Endothelial cell (in vitro differentiated cells): ENCODE measurements at places on chromosomes 11 and 22.

DNA sequence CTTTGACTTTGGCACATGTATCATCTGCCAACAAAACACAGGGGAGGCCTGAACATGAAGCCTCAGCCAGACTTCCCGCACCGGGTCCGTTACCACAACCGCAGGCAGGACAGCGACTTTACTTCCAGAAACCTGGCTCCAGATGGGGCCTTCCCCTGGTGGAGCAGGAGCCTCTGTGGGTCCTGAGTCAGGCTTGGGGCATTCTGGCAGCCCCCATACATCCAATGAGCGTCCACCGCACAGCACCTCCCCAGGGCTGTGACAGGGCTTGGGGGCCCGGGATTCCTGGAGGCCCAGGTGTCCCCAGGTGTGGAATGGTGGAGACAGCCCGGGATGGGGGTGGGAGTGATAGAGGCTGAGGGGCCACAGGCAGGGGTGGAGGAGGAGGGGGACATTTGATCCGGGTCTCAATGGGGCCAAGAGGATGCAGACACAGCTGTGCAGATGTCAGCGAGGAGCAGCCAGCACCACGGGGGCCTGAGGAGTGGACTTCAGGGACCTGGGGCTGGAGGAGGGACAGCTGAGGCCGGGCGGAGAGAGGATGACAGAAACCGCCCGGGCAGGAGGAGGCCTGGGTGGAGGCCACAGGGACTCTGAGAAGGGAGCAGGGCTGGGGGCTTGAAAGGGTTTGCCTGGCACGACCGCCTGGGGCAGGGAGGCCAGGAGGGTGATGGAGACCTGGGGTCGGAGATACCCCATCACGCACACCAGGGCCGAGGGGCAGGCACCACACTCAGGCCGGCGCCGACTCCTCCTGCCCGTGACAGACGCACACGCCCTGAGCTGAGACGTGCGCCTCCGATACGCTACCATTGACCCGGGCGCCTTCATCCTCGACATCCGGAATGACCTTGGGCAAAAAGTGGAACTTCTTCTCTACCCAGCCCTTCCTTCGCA, 8.6 kb downstream of the TTLL8 start:
- no peak for DNase-seq

DNA sequence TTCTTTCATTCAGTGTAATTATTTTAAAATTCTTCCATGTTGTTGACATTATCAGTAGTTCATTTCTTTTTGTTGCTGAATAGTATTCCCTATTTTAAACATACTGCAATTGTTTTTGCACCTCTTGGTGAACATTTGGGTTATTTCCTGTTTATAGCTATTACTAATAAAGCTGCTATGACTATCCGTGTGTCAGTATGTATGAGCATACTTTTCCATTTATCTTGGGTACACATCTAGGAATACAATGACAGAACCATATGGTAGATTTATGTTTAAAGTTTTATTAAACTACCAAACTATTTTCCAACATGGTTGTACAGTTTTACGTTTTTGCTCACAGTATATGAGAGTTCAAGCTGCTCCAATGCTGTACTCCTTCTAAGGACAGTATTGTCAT, 22.0 kb upstream of the FIBIN start:
- no peak for DNase-seq

GRCh38 chr11:10803676-10804075, 5.0 kb downstream of the EIF4G2 start:
- no peak for DNase-seq

DNA sequence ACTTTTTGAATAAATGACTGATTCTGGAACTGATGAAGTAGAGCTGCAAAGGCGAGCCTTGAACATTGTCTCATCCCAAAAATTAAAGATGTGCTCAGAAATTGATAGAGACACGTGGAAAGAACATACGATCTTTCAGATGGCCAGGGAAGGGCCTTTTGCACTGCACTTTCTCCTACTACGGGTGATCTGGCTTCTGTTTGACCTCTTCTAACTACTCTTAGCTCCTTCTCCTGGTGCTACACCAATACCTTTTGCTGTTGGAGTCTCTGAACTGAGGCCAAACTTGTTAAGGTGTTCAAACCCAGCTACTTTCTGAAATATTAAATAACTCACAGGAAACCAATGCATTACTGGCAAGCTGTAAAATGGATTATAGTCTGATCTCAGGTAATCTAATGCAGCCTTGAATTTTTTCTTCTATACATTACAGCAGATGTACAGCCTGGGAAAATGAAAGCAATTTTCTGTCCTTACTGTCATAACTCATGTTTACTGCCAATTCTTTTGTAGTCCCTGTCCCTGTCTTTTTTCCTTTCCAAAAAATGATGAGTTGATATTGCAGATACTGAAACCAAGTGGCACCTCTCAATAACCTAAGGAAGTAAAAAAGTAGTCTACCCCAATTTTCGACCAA, 1086.1 kb upstream of the CNTN5 start:
- DNase-seq = no peak

- no peak for DNase-seq
These were observed 24.2 kb downstream of the NECTIN1 start for GRCh38 chr11:119704849-119705248.

DNA sequence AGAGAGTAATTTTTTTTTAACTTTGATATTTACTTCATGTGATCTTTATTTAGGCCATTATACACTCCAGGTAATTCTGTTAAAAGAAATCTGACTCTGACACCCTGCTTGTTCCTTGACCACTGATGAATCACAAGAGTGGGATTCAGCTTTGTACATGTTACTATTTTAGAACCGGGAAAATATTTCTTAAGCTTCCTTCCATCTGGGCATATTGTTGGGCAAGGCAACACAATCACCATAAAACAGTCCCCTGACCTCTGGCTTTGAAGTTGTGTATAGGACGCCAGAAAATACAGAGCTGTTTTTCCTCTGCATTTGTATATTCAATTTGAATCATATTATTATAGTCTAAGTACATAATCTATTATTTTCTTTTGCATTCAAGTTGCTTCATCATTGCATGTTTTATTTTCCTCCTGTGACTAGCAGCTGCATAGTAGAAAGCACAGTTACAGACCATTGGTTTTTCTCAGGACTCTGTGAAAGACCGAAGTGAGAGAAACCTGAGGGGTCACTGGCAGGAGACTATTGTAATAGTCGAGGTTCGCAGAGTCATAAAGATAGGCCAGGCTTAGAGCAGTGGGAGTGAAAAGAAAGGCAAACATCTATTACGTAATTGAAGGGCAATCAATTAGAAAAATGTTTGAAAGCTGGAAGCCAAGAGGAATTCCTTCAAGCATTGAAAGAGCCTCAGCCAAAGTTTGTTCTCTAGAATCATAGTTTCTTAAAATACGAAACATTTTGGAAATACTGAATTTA, 51.8 kb upstream of the SLC36A4 start:
- DNase-seq = no peak

GRCh38 chr11:132158091-132158490, 787.7 kb downstream of the NTM start:
- peak; percentile 28 for DNase-seq

DNA sequence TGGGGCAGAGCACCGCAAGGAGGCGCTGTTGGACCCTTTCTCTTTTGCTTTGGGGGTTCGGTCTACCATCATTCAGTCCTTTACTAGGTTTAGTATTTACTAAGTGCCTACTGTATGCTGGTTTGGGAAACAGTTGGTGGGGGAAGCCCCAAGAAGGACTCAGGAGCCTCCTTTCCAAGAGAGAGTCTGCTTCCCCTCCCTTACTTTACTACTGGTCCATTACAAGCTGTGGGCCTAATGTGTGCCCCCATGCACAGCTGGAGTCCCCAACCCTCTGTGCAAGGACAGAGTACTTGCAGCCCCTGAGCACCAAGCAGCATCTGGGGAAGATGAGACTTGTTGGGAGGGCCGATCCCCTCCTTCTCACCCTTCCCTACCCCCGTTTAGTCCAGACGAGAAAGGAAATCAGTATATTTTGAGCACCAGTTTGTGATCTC, 876 bp upstream of the UBE2L6 start:
- no peak for DNase-seq

DNA sequence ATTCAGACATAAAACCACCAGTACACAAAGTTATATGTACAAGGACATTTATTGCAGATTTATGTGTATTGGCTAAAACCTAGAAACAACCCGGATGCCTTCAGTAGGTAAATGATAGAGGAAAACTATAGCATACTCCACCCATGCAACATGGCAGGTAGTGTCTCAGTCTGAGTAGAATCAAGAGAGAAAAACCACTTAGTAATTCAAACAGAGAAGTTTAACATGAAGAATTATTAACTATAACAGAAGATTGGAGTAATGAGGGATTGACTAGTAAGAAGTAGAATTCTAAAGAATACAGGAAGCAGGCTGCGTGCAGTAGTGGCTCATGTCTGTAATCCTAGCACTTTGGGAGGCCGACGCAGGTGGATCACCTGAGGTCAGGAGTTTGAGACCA, 16.2 kb upstream of the SPTY2D1 start:
- DNase-seq = no peak

DNA sequence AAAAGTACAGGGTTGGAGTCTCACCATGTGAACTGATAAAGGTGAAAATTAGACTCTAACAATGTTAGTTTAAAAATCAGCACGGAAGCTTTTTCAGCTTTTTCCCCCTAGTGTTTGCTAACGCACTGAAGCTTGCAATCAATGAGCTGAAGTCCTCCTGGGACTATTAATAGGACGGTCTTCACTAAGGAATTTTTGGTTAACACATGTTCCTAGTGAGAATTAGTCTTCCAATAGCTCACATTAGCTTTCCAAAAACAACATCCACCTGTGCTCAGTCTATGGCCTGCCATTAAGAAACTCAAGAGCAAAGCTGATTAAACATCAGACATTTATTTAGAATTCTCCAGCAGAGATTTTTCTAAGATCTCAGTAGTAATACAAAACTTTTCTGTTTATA, 26.7 kb upstream of the DDI1 start:
- DNase-seq = no peak

DNA sequence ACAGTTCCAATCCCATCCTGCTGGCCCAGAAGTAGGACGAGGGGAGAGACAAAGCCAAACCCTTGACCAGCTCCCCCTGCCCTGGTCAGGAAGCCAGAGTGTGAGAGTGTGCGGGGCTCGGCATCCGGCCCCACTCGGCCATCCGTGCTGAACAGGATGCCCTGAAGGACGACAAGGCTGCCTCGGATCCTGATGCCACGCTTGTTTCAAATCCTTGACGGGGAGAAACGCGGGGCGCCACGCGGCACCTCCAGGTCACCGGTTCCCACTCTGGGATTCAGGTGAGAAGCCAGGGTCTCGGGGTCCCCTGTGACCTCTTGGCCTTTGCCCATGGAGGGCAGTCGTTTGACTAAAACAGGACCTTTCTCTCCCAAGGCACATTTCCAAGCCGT, 167.8 kb downstream of the BRD1 start:
- DNase-seq = no peak

GRCh38 chr11:9943386-9944110, 279.7 kb downstream of the SWAP70 start:
- DNase-seq = no peak

DNA sequence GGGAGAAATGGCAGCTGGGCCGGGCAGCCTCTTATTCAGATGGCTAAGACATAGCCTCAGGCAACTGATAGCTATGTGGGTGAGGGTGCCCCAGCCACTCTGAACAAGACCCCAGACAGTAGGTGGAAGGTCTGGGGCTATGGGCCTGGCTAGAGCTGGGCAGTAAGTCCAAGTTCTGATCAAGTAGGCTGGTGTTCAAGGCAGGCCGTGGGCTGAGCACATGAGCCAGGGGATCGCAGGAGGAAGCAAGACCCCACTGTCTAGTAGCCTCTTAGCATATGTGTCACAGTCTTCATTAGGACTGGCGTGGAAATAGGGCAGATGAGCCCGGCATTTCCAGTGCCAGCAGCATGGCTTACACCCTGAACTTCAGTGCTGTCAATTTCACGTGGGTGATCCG, 192.1 kb downstream of the ADAMTS15 start:
- DNase-seq = no peak

DNA sequence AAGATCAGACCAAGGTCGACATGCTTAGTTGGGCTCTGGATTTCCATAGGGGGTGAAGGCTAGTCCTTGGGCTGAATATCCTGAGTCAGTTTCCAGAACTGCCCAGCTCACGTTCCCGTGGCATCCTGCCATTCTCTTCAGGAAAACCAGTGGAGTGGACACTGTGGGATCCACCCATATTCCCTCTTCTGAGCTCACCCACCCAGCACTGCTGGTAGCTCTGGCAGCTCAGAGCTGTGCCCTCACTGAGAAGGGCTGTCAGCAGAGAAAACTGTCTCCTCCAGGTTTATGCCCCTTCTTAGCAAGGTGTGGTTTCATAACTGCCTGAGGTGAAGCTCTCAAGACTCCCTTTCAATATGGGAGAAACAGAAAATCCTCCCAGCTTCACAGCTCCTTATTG, 111.7 kb downstream of the GGTLC2 start:
- no peak for DNase-seq

GRCh38 chr11:61567286-61568061, 13.4 kb downstream of the SYT7 start:
- peak; percentile 90 for DNase-seq

- DNase-seq = no peak
These were observed 360.5 kb upstream of the API5 start for GRCh38 chr11:42951266-42951665.

DNA sequence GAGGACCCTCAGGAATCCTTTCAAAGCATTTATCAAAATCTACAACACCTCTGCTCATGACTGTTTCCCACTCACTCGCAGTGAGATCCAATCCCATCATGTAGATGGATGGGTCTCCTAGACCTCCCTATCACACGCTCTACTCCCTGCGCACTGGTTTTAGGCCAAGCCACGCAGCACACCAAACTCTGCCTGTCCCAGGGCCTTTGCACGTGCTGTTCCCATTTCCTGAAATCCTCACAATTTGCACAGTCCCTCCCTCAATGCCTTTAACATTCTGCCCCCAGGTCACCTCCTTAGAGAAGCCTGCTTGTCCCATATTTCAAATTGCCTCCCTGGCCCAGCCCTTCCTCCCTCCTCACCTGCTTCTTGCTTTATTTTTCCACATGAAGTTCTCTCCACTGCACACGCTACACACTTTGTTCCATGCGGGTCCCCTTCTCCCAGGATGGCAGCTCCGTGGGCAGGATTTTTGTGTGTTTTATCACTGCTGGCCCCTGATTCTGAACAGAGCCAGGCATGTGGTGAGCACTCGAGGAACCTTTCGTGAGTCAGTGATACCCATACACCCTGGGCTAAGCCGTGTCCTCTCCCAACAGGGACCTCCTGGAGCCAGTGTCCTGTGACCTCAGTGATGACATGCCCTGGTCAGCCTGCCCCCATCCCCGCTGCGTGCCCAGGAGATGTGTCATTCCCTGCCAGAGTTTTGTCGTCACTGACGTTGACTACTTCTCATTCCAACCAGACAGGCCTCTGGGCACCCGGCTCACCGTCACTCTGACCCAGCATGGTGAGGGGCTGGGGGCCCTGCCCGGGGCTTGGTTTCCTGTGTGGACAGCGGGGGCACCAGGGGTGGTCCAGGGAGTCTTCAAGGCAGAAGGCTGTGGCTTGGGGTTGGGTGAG, 12.2 kb downstream of the CSF2RB start:
- DNase-seq = no peak

DNA sequence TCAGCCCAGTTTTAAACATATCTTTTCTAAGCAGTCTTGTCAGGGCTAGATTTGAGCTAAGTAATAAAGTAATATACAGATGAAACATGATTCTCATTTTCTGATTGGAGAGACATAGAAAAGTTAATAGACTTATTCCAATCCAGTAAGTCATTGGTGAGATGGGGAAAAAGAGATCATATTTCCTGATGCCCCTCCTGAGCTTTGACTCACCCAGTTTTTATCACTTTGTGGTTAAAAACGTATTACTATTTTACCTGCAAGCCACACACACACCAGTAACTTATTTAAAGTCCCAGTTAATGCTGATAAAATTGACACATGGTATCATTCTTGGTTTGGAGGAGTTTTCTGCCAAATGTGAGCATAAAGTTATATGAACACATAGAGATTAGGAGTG, 306.8 kb downstream of the CADM1 start:
- no peak for DNase-seq
